Fibroblast of lung (primary cell): ENCODE measurements at places on chromosomes 3 and 15. TPM values are rescaled to one million over a fixed set of nuclear protein-coding genes. Genes with fewer than 3 reads are reported as not detected.

GRCh38 chr15:101646672-101647071, 5.5 kb downstream of the TM2D3 start:
- no peak for DNase-seq

DNA sequence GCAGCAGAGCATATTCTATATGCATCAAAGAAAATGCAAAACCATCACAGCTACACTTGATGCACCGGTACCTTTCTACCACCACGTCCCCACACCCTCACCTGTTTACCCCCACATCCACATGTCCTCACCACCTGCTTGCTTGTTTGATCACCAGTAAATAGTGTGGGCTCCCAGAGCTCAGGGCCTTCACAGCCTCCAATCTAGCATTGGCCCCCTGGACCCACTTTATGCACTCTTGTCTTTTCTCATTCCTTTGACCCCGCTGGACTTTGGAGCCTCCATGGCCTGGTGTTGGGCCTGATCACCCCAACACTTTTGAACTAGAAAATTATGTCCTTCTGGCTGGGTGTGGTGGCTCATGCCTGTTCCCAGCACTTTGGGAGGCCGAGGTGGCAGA, 190.1 kb downstream of the PDE8A start:
- no peak for DNase-seq

GRCh38 chr3:9727041-9727595, 4.4 kb upstream of the BRPF1 start:
- no peak for DNase-seq

GRCh38 chr15:57122080-57122840, 203.8 kb downstream of the TCF12 start:
- no peak for DNase-seq

- no peak for DNase-seq
These were observed 147.5 kb upstream of the NUDT16 start for GRCh38 chr3:131233900-131234668.

DNA sequence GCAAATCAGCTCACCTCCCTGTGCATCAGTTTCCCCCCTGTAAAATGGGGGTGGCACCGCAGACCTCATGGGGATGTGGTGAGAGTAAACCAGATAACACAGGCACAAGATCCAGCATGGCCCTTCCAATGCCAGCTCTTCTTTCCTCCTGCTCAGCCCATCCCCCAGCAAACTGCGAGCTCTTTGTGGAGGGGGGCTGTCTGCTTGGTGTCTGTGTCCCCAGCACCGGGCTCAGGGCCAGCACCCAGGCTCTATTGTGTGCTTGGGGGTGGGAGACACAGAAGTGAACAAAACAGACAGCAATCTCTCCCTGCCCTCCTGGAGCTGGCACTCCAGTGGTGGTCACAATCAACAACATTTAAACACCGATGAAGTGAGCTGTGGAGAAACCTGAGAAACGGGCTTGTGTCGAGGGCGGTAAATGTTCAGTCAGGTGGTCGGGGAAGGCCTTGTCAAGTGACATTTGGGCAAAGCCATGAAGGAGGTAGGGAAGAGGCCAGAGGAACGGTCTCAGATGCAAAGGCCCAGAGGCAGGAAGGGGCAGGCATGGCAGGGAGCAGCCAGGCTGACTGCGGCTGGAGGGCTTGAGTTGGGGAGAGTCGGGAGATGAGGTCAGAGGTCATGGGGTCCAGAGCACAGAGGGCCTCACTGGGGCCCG, 28.4 kb downstream of the GRIP2 start:
- no peak for DNase-seq

AQP9 gene
- total RNA-seq, result not detected in 2 replicates

- DNase-seq, result peak; percentile 27
These were observed 92.1 kb upstream of the PLSCR4 start for GRCh38 chr3:146342989-146343388.

DNA sequence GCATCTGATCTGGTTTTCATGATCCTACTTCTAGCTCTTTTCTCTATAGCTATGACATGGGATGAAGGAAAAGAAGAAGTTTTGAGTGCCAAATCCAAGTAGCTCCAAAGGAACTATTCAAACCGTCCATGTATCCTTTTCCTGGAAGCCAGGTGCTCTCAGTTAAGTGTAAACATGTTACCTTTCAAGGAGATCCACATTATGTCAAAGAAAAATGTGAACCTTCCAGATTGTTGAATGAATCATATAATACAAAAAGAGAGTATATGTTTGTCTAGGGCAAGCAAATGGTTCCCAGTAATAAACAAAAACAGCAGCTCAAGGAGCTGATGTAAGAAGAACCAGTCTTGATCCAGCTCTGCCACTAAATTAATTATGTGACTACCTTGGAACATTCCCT, 534.9 kb downstream of the MAGI1 start:
- no peak for DNase-seq

PCYT1A gene
- 42.4 and 73.8 TPM in 2 replicates for total RNA-seq

GRCh38 chr3:51384055-51384725, 901 bp upstream of the MANF start:
- no peak for DNase-seq

GNAT1 gene
- total RNA-seq, result not detected in 2 replicates

CHRNA7 gene
- 0.17 and 0.26 TPM in 2 replicates for total RNA-seq

RPL32 gene
- 1,141 and 1,244 TPM in 2 replicates for total RNA-seq

CCK gene
- 0.33 and 1.0 TPM in 2 replicates for total RNA-seq

FXR1 gene
- total RNA-seq, result 229 and 252 TPM in 2 replicates

DNA sequence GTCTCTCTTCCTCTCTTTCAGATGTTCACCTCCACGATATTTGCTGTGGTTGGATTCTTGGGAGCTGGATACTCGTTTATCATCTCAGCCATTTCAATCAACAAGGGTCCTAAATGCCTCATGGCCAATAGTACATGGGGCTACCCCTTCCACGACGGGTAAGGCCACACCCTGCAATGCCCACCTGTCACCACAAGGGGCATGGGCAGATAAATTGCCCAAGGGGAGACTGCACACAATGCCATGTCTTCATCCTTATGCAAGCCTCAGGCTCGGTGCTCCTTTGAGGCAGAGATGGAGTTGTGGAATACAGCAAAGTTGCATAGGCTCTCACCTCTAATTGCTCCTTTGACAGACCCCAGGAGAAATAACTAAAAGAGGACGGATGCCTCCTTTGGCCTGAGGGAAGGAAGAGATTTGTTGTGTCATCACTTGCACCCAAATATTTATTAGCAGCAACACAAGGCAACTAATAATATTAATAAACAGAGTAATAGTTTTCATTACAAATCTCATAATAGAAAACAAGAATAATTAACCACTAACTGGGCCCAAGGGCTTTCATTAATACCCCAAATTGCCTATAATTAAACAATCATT, 13.2 kb downstream of the TM4SF4 start:
- no peak for DNase-seq

DNA sequence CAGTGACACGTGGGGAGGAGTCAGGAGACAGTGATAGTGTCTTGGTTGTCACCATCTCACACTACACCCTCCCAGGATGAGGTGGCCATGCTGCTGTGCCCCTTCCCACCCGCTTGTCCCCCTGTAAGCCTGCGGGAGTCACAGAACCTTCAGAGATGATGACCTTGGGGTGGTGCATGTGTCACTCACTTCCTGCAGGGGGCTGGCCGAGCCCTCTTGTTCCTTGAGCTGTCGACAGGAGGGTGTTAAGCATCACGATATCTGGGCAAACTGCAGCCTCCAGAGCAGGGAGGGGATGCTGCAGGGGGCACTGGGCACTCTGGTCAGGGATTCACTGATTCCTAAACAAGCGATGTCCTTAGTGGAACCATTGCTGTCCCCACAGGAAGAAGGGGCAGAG, 27.7 kb downstream of the FAH start:
- no peak for DNase-seq

GRCh38 chr3:114764056-114764492, 383.0 kb downstream of the ZBTB20 start:
- DNase-seq, result peak; percentile 47
